ENCODE measurements at places on chromosomes 2 and 18. TPM values are rescaled to one million over a fixed set of nuclear protein-coding genes. Genes with fewer than 3 reads are reported as not detected.

- H3K27ac ChIP-seq, result no peak overlapping the region
- no peak for DNase-seq
- no peak overlapping the region for H3K4me3 ChIP-seq
- H3K36me3 ChIP-seq, result no peaks in the 10 kb centered on the region
- no peaks in the 10 kb centered on the region for H3K27me3 ChIP-seq
Measured at GRCh38 chr2:88829607-88830463, 138.4 kb downstream of the RPIA start.

GRCh38 chr2:13822365-13822764, 810.2 kb upstream of the LRATD1 start:
- H3K4me3 ChIP-seq, result no peak overlapping the region
- no peaks in the 10 kb centered on the region for H3K4me1 ChIP-seq
- no peak for DNase-seq
- no peak overlapping the region for H3K27ac ChIP-seq

- H3K4me1 ChIP-seq, result peaks cover 6% of the 10 kb centered on the region
- H3K27me3 ChIP-seq, result no peaks in the 10 kb centered on the region
- no peaks in the 10 kb centered on the region for H3K36me3 ChIP-seq
- DNase-seq, result no peak
- H3K4me3 ChIP-seq, result no peak overlapping the region
Measured at GRCh38 chr2:43363120-43363519, 136.7 kb upstream of the ZFP36L2 start.

DNA sequence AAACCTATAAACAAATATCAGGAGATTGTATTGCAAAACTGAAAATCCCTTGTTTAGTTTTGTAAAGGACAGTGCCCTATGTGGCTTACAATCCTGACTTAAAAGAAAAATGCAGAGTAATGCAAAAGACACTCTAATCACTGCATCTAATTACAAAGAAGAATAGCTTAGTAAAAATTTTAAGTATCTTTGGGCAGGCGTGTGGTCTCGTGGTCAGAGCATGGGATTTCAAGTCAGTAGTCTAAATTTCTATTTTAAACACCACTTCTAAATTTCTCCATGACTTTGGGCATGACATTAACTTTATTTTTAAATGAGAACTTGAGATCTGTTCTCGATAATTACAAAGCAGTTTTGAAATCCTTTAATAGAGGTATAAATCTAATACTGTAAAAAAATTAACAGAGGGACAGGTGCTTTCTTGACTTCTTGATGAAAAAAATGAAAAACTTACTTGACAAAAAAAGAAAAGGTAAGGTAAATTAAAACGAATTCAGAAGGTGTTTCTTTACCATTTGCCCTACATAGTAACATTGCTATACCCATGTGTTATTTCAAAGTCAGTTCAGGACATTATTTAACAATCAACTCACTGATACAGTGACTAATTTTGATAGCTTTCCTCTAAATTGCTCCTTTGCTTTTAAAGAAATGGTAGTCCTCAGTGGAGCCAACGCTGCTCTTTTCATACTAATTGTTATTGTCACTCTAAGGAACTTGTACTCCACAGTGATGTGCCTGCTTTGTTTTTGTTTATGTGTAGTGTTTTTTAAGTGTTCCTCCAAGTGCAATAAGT, 17.6 kb upstream of the FTCDNL1 start:
- no peak overlapping the region for H3K27ac ChIP-seq
- no peaks in the 10 kb centered on the region for H3K36me3 ChIP-seq
- H3K27me3 ChIP-seq, result no peaks in the 10 kb centered on the region
- DNase-seq, result no peak
- H3K4me1 ChIP-seq, result no peaks in the 10 kb centered on the region

GRCh38 chr18:79755496-79756142, 42.1 kb upstream of the KCNG2 start:
- H3K36me3 ChIP-seq, result peaks cover 19% of the 10 kb centered on the region
- peaks cover 8% of the 10 kb centered on the region for H3K4me1 ChIP-seq
- H3K27me3 ChIP-seq, result no peaks in the 10 kb centered on the region
- no peak overlapping the region for H3K27ac ChIP-seq

- H3K4me3 ChIP-seq, result no peak overlapping the region
- no peaks in the 10 kb centered on the region for H3K4me1 ChIP-seq
- H3K36me3 ChIP-seq, result no peaks in the 10 kb centered on the region
- no peaks in the 10 kb centered on the region for H3K27me3 ChIP-seq
- no peak for DNase-seq
- H3K27ac ChIP-seq, result no peak overlapping the region
Measured at GRCh38 chr2:75268112-75268511, 68.8 kb upstream of the TACR1 start.

The SETBP1 gene
- total RNA-seq, result 16.2 TPM

The SERPINB12 gene
- total RNA-seq, result not detected

The LCT gene
- not detected for total RNA-seq

The LINC00305 gene
- total RNA-seq, result not detected

The GKN2 gene
- not detected for total RNA-seq

The RAPGEF4 gene
- total RNA-seq, result 1.4 TPM

Data from transverse colon (tissue), 4 donors.